ENCODE measurements at places on chromosomes 3 and 15.
A peak's percentile ranks its signal among the peaks of the same experiment; 100 is the strongest.

GRCh38 chr3:15726043-15726442 is 71.7 kb downstream of the ANKRD28 start:
- DNase-seq: no peak

GRCh38 chr3:3851621-3852323 is 52.5 kb downstream of the LRRN1 start:
- DNase-seq: no peak

- no peak for DNase-seq
Measured at GRCh38 chr15:60961541-60962485, 267.3 kb downstream of the RORA start.

- no peak for DNase-seq
Measured at GRCh38 chr3:72065872-72066641, 281.1 kb upstream of the PROK2 start.

DNA sequence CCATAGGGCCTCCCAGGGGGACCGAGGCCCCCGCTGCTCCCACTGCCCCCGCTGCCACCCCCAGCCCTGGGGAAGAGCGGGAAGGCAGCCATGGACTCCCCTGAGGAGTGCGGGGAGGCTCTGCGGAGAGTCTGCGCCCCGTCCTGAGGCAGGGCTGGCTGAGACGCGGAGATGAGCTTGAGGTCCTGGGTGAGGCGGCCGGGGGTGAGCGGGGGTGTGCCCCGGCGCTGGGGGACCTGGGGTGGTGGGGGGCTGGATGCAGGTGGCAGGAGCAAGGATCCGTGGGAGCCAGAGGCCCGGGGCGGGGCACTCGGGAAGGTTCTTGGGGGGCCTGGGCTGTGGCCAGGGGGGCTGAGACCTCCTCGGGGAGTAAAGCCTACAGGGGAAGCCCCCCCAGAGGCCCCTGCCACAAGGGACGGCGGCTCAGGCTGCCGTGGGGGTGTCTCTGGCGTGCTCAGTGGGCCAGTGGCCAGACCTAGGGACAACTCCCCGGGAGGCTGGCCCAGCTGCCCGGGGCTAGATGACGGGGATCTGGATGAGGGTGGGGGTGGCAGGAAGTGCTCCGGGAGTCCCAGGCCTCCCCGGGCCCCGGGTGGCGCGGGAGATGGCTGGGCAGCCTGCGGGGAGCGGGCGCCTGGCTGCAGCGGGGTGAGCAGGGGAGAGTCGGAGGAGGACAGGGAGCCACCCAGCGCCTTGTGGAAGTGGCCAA is 45.9 kb downstream of the HCN4 start:
- DNase-seq: no peak

- DNase-seq: no peak
Measured at GRCh38 chr3:59046839-59047238, 3.0 kb downstream of the CFAP20DC start.

- DNase-seq: no peak
Measured at GRCh38 chr15:43121863-43122262, 11.5 kb upstream of the TMEM62 start.

DNA sequence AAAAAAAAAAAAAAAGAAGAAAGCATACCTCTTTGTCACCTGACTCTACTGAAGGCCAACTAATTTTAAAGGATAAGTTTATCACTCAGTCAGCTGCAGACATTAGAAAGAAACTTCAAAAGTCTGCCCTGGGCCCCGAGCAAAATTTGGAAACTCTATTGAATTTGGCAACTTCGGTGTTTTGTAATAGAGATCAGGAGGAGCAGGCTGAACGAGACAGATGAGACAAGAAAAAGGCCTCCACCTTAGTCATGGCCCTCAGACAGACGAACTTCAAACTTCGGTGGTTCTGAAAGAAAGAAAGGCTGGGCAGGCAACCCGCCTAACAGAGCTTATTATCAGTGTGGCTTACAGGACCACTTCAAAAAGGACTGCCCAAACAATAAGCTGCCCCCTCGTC is 18.5 kb downstream of the GLDN start:
- no peak for DNase-seq

DNA sequence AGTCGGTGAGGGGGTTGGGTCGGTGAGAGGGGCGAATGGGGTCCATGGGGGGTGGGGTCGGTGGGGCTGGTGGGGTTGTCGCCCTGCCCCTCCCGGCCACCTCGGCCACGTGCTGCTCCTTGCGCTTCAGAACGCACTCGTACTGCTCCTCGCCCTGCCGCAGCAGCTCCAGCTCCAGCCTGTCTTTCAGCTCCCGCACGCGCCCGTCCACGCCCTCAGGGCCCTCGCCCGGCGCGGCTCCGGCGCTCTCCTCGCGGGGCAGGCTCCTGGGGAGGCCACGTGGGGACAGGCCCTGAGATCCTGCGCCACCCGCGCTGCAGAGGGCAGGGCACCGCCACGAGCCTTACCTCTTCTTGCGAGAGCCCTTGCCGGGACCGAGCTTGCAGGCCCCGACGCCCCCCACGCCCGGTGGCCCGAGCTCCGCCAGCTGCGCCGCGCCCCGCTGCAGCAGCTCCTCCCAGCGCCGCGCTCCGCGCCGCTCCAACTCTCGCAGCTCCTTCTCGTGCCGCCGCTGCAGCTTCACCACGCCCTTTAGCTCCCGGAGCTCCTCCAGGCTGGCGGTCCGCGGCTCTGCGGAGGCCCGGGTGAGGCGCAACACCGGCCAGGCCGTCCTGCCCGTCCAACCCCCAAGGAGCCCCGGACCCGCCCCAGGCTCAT is 8.2 kb upstream of the ANKRD63 start:
- DNase-seq: peak; percentile 73

GRCh38 chr3:143831208-143831607 is 17.1 kb downstream of the SLC9A9 start:
- no peak for DNase-seq

GRCh38 chr3:173502983-173503568 is 105.5 kb downstream of the NLGN1 start:
- no peak for DNase-seq

DNA sequence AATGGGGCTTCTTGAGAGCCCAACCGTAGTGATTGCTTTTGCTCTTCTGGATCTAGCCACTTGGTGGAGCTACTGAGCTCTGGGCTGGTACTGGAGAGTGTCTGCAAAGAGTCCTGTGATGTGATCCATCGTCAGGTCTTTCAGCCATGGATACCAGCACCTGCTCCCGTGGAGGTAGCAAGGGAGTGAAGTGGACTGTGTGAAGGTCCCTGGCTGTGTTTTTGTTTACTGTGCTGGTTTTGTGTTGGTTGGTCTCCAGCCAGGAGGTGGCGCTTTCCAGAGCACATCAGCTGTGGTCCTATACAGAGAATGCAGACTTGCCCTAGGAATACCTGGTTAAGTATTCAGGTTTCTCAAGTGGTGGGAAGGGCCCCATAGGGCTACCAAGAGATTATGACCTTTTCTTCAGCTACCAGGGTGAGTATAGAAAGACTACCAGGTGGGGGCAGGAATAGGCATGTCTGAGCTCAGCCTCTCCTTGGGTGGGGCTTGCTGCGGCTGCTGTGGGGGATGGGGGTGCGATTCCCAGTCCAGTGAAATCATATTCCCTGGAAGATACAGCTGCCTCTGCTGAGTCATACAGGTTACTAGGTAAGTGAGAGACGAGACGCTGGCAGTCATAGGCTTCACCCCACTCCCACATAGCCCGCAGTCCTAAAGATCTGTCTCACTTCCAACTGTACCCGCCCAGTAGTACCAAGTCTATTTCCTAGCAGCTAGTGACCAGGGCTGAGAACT is 733.7 kb downstream of the ZNF385D start:
- DNase-seq: no peak

DNA sequence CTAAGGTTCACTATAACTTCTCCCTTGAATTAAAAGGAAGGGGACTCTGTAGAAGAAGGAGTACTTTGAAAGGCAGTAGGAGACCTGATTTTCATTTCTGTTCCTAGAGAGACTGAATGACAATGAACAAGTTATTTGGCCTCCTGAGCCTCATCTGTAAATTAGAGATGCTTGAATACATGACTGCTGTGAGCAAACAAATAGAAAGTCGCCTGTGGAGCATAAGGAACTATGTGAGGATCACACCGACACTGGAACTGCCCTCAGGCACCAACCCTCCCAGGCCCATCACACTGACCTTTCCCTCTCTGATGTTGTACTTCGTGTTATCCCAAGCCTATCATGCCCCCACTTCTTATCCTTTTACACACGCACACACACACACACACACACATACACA is 48.6 kb downstream of the IMPG2 start:
- no peak for DNase-seq

DNA sequence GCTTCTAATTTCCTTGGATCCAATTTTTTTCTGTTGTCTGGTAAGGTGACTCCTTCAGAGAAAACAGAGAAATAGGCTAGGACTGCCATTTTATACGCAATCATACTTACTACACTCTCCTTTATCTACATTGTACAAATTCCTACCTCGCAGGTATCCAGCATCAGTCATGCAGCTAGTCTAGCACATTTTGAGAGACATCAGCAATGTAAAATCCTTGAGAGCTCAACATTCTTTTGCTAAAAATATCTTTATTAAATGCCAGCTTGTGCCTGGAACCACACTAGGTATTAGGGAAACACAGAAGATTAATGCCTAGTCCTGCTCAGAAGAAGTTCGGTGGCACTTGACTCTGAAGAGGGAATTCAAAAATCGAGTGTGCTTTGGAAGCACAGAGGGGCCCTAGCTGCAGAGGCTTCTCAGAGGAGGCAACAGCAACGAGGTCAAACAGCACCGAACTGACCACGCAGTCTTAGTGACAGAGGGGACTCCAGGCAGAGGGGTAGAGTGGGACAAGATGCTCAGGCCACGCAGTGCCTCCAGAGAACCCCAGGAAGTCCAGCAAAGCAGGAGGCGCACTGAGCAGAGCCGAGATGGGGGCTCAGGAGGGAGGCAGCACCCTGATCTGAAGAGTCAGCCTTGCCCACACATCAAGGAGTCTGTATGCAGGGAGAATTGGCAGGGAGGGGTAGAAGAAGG is 3.5 kb downstream of the FAM174B start:
- DNase-seq: no peak

DNA sequence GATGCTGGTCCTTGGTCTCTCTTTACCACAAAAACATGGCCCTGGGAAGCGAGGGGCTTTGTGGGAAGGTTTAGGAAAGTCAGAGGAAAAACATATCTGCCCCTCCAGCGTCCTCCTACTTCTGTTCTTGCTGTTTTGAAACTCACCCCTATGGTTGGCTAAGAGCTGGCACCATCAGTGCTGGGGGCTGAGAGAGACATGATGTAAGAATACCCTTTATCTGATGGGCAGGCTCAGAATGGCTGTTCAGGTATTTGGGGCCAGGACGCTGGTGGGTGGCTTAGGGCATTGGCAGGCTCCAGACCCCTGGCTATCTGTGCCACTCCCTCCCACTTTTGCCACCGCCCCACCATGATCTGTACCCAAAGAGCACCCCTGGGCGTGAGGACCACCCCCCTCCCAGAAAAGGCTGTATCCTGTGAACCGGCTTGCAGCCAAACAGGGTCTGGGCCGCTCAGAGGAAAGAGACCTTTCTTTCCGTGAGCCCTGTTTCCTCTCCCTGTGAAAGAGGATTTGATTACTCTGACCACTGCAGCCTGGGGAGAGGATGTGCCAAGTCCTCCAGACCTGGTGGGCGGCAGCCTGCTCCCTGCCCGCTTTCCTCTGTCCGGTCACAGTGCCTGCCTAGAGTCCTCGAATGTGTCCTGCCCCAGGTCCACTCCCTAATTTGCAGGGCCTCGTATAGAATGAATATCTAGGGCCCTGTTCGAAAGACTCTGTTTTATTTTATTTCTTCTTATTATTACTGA is 61.3 kb upstream of the SLC6A6 start:
- no peak for DNase-seq

GRCh38 chr15:52715411-52715810 is 36.2 kb upstream of the ATOSA start:
- no peak for DNase-seq

DNA sequence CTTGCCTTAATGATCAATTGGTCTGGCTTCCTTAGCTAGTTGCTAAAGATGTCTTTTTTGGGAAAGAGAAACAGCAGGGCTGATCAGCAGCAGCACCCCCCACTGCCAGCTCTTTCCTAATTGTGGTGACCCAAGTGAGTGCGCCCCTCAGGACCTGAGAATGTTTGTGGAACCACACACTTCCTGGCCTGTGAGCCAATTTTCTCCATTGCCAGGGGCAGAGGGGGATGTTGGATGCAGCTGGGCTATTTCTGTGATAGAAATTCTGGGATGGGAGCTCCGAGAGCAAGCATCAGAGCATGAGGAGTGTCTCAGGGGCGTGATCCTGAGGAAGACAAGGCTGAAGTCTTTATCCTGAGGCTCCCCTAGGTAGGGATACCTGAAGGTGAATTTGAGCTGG is 66.6 kb downstream of the CLDN11 start:
- DNase-seq: no peak

GRCh38 chr15:58361273-58361759 is 70.5 kb upstream of the LIPC start:
- DNase-seq: no peak

DNA sequence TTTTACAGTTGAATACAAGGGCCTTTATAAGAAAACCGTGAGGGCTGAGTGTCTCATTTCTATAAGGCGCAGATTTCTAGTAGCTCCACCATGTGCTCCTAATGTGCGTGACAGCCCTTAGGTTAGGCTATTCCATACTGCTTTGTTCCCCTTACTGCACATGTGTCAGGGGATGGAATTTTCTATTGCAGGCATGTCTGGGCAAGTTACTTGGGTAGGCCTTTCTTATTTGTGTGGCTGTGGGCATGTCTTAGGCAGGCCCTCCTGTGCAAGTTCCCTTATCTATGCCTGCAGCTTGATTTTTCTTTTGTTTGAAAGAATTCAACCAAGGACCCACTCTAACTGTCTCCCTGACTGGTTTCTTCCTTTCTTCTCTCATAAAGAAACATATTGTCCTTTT is 434.2 kb upstream of the CNTN3 start:
- no peak for DNase-seq

GRCh38 chr3:23566499-23566898 is 239.3 kb upstream of the UBE2E1 start:
- DNase-seq: no peak

- peak; percentile 49 for DNase-seq
Measured at GRCh38 chr15:27017168-27017809, 46.3 kb downstream of the GABRG3 start.

GRCh38 chr3:64644483-64644882 is 43.3 kb downstream of the ADAMTS9 start:
- DNase-seq: no peak

GRCh38 chr3:133691273-133692107 is 29.7 kb upstream of the TOPBP1 start:
- no peak for DNase-seq

DNA sequence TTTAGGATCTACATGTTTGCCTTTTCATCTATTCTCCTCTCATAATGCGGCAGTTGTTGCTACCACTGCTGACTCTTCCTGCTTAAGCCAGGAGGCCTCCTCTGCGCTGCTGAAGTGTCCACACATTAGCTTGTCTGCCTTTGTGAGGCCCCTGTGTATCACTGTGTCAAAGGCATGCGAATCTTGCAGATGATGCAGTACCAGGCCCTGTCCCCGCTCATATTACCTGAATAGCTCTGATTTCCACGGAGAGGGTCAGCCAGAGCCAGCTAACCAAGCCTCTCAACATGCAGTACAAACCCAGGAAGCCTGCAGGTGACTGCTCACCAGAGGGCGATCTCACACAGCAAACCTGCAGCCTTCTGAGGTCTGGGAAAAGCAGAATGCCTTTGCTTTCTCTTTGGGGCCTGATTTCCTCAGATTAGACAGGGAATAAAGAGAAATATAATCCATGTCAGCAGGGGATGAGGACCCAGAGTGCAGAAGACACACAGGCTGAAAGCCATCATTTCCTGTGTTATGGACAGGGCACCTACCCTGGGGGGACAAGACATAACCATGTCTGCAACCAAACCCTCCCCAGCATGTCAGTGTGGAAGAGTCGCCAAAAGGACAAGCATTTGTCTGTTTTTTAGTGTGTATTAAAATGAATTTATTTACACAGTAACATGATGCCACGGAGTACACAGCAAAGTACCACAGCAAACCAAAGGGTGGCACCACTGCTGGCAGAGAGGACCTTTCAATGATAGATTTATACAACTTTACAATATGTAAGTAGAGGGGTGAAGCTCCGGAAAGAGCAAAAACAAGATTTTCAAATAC is 36.8 kb upstream of the TSPAN3 start:
- DNase-seq: peak; percentile 75

All from head of caudate nucleus (tissue), 42 donors.